Testis (tissue), 5 donors: ENCODE measurements at places on chromosomes 4 and X. TPM values are rescaled to one million over a fixed set of nuclear protein-coding genes. Genes with fewer than 3 reads are reported as not detected.

Gene UGT2A3
- total RNA-seq = not detected

Gene MAGEA11
- total RNA-seq = 6.8 TPM

DNA sequence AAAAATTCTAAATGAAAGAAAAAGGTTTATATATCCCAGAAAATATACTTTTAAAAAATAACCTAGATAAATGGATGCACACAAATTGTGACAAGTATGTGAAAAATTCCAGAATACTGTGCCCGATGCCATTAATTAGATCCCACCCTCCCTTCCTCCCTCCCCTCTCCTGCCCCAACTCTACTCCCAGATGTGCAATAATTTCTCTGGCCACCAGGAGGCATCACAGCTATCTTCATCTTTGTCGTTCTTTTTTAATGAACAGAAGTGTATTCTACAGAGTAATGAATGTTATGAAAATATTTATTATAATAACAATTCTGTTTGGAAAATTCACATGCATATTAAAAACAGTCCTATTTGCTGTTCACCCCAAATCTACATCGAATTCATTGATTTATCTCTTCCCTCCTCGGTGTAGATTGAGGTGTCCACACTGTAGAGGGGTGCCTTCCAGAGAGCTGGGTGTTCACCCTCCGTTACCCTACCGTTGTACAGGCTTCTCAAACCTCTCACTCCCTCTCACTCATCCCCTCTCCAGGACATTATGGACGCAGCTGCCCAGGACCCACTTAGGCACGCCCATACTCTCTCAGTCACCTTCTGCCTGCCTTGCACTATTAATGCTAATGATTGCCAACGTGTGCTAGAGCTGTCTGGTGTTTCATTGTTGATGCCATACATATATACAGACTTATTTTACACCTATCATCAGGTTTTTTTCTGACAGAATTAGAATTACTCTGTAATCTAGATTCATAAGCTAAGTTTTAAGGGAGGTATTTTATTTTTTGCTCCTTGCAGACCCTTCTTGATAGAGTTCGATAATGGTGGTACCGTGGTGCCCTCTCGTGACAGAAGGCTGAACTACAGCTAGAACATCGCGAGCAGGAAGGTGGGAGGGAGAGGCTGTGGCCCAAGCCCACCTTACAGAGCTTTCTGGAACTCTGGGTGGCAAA lies 14.1 kb downstream of the RAB40AL start:
- H3K4me1 ChIP-seq = no peaks in the 10 kb centered on the region
- no peak overlapping the region for H3K4me3 ChIP-seq
- no peak overlapping the region for H3K27ac ChIP-seq
- DNase-seq = peak; percentile 73

GRCh38 chr4:186739802-186740434 lies 16.3 kb upstream of the FAT1 start:
- no peaks in the 10 kb centered on the region for H3K4me1 ChIP-seq
- no peaks in the 10 kb centered on the region for H3K36me3 ChIP-seq
- no peak overlapping the region for H3K27ac ChIP-seq
- no peak for DNase-seq

DNA sequence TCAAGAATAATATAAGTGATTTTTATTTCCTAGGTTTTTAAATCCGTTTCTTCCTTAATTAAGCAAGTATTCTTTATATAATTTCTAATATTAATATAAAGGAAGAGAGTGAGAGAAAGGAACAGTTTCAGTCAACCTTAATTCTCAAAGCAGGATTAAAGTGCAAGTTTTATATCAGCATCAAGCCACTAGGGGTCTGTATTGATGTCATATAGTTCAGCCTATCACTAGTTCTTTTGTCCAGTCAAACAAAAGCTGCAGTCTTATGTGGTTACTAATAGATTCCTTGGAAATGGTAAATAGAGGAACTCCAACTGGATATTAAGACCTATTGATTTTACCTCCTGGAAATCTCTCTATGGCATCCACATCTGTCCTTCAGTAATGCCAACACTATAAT lies 82.0 kb downstream of the NAP1L3 start:
- H3K4me1 ChIP-seq = no peaks in the 10 kb centered on the region
- DNase-seq = no peak
- H3K27ac ChIP-seq = no peak overlapping the region
- no peaks in the 10 kb centered on the region for H3K36me3 ChIP-seq

DNA sequence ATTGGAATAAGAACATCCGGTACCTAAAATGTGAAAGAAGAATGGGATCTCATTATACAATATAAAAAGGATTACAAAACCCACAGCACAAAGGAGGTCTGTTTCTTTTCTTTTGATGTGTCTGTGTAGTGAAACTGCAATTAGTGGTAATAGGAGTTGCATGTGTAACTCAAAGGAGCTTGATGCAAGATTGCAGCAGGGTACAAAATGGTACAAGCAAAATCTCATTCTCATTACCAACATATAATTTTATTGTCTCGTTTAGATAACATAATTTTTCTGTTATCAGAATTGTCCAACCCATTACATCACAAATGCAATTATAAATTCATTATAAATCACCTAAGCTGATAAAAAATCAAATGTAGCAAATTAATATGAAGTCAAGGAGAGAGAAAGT lies 47.1 kb upstream of the CCSER1 start:
- no peak overlapping the region for H3K27ac ChIP-seq
- H3K27me3 ChIP-seq = no peaks in the 10 kb centered on the region
- H3K4me3 ChIP-seq = no peak overlapping the region

DNA sequence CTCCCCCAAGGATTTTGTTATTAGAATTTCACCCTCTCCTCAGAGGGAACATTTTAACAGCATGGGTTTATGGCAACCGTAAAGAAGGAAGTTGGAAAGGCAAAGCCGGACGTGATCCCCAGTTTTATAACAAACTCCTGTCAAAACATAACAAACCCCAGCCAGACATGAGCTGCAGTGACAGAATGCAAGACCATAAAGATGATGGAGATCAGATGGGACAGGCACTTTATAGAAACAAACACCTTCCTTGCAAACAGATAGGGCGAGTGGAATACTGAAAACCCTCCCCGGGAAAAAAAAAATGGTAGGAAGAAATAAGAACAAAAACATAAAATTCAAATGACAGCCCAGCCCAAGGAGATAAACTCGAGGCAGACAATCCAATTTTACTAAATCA lies 281.4 kb downstream of the LDB2 start:
- H3K27me3 ChIP-seq = no peaks in the 10 kb centered on the region
- no peak overlapping the region for H3K27ac ChIP-seq
- DNase-seq = no peak
- H3K36me3 ChIP-seq = no peaks in the 10 kb centered on the region

GRCh38 chr4:65923616-65924015 lies 253.3 kb upstream of the EPHA5 start:
- no peaks in the 10 kb centered on the region for H3K27me3 ChIP-seq
- no peaks in the 10 kb centered on the region for H3K36me3 ChIP-seq
- no peak overlapping the region for H3K4me3 ChIP-seq
- no peak overlapping the region for H3K27ac ChIP-seq
- H3K4me1 ChIP-seq = no peaks in the 10 kb centered on the region

- H3K4me3 ChIP-seq = no peak overlapping the region
- H3K4me1 ChIP-seq = peaks cover 10% of the 10 kb centered on the region
- DNase-seq = no peak
Observed at GRCh38 chr4:3411676-3412075, 30.1 kb upstream of the HGFAC start.

DNA sequence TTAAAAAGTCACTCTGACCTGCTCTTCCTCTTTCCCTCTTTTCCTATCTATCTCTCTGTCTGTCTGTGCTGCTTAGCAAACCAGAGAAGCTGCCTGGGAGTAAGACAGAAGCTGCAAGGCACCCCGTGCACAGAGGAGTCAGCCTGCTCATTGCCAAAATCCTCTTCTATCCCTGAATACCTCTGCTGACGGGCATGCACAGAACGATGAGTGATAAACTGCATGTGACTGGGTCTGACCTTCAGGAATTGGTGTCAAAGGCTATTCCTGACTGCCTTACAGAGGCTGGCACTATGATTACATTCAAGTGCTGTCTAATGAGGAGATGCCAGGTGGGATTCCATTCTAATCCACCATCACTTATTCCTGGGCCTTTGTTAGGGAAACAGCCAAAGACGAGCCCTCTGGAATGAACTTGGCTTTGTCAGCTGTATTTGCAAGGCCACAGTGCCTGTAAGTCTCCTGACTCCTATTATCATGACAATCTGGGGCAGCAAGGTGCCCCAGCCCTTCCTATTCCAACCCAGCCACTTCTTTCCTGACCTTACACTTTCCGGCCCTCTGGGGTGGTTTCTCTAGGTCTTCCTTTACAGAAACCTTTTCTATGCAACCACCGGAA lies 45.4 kb upstream of the CTAG2 start:
- no peak overlapping the region for H3K27ac ChIP-seq
- no peak for DNase-seq
